ENCODE measurements at places on chromosomes 2 and 18.

DNA sequence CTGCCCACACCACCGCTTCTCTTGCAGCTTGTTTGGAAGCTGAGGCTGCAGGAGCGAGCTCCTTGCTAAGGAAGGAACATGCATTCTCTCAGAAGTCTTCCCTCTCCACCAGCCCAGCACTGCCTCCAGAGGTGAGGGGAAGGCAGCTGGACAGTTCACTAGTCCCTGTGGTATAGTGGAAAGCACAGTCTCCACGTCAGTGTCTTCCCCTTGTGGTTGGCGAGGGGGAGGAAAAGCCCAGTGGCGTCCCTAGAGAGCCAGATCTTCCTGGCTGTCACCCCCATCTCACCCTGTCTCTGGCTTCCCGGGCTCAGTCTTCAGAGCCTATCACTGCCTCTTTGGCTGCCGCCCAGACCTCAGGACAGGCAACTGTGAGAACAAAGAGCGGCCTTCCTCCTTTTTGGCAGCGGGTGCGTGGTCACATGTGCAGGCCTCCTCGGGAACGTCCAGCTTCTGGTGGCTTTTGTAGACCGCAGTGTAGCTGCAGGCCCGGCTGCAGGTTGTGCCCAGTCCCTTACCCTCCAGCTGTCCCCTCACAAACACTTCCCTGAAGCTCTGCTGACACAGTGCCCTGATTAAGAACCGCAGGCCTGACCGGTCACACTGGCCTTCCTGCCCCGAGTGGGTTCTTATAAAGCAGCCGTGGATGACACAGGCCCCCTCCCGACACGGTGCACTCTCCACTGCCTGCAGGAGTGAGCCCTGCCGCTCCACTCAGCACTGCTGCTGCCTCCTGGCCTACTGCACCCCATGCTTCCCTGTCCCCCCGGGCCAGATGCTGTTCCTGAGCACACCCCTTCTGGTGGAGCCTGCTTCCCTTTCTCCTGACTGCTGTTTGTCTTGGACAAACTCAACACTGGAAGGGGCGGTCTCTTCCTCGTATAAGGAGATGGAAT lies 90.9 kb downstream of the RNF144A start:
- no peak for DNase-seq

GRCh38 chr2:28338831-28339321 lies 53.8 kb upstream of the FOSL2 start:
- DNase-seq = no peak

- no peak for DNase-seq
These were observed 43.7 kb upstream of the RIT2 start for GRCh38 chr18:43159086-43159770.

DNA sequence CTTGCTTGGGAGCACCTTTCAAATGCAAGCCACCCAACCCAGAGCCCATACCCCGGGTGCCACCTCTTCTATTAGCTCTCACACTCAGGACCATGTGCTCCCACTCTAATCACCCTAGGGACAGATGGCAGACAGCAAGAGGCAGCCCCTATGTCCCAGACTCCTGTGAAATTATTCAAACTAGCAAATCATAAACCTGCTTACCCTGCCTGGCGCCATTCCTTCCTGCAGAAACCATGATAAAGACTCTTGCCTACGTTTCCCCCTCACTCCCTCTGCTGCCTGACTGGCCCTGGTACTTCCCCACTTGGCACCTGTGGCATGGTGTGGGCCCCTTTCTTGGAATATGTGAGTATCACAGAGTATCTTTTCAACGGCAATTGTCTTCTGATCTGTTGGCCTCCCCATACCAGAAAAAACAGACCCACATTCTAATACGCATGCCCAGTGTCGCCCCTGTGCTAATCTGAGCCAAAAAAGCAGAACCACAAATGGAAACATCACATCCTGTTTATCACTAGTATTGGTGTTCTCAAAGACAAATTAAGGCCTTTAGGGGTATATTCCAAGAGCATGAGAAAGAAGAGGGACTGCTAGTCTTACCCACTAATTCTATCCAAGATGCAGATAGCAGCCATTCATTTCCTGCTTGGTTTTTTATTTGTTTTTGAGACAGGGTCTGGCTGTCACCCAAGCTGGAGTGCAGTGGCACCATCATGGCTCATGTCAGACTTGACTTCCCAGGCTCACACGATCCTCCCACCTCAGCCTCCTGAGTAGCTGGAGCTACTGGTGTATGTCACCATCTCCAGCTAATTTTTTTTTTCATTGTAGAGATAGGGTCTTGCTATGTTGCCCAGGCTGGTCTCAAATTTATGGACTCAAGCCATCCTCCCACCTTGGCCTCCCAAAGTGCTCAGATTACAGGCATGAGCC lies 44.1 kb upstream of the TTC39C start:
- peak; percentile 86 for DNase-seq

DNA sequence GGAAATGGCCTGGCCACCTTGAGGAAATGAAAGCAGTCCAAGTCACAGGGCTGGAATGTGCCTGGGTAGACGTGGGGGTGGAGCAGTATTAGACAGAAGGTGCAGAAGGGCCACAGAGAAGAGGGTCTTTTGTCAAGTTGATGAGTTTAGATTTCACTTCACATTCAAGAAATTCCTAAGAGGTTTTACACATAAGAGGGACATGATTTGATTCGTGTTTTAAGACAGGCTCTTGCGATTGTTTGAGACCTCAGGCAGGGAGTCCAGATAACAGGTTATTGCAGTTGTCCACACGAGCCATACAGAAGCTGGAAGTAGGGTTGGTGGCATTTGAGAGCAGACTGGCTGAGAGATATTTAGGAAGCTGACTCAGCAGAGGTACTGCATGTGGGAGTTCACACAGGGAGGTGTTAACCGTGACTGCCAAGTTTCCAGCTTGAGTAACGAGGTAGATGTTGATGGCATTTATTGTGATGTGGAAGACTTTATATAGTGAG lies 64.6 kb downstream of the NEB start:
- no peak for DNase-seq

- no peak for DNase-seq
These were observed 506.9 kb upstream of the MYT1L start for GRCh38 chr2:2837746-2838547.

DNA sequence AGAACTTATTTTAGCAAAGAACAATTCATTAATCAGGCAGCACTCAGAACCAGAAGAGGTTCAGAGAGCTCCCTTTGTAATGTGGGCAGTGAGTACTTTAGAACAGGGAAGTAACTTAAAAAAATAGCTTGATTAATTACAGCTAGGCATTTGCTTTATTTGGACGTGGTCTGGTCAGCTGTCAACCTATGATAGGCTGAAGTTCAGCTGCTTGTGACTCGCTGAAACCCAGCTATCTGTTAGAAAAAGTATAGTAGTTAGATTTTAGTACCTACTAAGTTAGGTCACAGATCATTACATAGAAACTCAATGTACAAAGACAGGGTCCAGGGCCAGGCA lies 40.0 kb downstream of the PKDCC start:
- no peak for DNase-seq

GRCh38 chr18:32081881-32082280 lies 9.8 kb upstream of the RNF138 start:
- no peak for DNase-seq

DNA sequence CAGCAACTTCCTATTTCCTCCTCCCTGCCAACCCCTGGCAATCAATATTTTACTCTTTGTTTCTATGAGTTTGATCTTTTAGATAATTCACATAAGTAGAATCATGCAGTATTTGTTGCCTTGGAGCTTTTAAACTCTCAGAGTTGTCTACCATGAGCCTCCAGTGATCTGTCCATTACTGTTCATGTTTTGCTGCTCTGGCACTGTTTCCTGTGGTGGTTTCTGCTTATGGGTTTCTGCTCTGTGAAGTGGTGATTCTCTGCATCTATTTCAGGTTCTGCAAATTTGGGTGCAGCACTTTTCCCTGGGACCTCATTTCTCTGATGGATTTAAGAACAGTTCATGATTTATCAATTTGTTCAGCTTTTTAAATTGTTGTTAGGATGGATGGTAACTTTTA lies 908.1 kb upstream of the FANCL start:
- DNase-seq = no peak

GRCh38 chr2:96164459-96165184 lies 19.4 kb upstream of the DUSP2 start:
- peak; percentile 71 for DNase-seq

All from CD4-positive, alpha-beta memory T cell (primary cell).